NCI-H226 (cell line): ENCODE measurements at places on chromosomes 1 and 21.
A peak's percentile ranks its signal among the peaks of the same experiment; 100 is the strongest.

GRCh38 chr1:27811741-27812500 lies 18.7 kb upstream of the PPP1R8 start:
- no peak for DNase-seq

DNA sequence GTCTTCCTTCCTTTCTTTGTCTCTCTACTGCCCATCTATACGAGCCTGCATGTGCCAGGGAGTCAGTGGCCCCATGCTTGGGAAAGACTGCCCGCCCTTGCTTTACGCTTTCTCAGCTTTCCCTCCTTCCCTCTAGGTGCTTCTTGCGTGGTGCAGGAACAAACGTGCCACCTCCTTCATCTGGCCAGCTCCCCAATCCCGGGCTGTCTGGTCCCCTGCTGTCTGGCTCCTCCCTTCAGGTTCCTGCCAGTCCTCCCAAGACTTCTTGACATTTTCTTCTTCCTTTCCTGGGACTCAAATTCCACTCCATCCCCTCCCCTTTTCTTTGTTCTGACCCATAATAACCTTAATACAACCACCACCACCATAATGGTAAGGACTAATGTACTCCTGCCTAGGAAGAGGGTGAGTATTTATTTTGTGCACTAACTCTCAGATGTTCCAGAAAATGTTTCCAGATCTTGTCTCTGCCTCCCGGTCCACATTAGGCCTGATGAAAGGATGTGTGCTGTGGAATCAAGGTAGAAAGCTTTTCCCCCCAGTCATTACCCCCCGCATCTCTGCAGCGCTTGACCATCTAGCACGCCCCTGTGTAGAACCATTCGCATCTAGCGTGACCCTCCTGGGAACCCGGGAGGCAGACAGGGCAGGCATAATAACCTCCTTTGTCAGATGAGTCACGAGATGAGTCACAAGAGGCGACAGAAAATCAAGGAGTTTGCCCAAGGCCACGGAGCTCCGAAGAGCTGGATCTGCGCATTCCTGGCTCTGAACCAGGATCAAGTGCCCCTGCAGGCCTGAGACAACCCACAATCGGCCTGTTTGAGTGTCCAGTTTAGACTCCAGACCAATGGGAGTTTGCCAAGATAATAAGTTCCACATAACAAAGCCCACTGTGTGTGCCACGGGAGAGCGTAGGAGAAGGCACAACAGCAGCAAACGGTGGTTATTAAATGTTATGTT lies 60.1 kb upstream of the NEK2 start:
- peak; percentile 22 for DNase-seq

GRCh38 chr1:193538003-193538354 lies 351.6 kb upstream of the B3GALT2 start:
- DNase-seq, result no peak

- peak; percentile 68 for DNase-seq
These were observed 44.4 kb downstream of the CACHD1 start for GRCh38 chr1:64514197-64514765.

DNA sequence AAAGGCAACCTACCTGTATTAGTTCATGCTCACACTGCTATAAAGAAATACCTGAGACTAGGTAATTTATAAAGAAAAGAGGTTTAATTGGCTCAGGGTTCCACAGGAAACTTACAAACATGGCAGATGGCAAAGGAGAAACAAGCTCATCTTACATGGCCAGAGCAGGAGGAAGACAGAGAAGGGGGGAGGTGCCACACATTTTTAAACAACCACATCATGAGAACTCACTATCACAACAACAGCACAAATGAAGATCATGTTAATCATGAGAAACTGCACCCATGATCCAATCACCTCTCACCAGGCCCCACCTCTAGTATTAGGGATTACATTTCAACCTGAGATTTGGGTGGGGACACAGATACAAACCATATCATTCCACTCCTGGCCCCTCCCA lies 90.6 kb upstream of the KCTD3 start:
- peak; percentile 24 for DNase-seq

DNA sequence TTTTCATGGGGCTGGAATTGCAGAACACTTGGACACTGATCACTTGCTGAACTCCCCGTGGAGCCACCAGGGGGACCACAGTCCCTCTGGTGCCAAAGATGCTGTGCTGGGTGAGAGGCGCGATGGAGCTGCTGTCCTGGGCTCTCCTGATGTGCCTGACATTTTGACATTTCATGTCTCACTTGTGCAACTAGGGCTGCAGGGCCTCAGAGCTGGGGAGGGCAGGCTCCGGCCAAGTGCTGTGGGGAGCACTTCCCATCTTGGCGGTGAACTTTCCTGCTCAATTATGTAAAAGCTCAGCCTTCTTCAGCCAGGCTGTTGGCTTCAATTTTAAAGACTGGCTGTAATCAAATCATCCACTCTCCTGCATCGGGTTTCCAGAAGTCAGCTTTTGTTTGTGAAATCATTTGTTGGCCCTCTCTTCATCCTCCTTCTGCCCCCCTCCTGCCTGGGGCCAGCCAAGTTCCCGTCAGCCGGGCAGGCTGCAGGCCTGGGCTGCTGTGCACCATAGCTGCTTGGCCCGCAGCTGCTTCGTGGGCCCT lies 36.8 kb downstream of the KCNAB2 start:
- no peak for DNase-seq

- DNase-seq, result no peak
These were observed 132.8 kb downstream of the CLIC6 start for GRCh38 chr21:34801519-34802132.

- DNase-seq, result no peak
These were observed 58.7 kb downstream of the ACP6 start for GRCh38 chr1:147611586-147611985.

DNA sequence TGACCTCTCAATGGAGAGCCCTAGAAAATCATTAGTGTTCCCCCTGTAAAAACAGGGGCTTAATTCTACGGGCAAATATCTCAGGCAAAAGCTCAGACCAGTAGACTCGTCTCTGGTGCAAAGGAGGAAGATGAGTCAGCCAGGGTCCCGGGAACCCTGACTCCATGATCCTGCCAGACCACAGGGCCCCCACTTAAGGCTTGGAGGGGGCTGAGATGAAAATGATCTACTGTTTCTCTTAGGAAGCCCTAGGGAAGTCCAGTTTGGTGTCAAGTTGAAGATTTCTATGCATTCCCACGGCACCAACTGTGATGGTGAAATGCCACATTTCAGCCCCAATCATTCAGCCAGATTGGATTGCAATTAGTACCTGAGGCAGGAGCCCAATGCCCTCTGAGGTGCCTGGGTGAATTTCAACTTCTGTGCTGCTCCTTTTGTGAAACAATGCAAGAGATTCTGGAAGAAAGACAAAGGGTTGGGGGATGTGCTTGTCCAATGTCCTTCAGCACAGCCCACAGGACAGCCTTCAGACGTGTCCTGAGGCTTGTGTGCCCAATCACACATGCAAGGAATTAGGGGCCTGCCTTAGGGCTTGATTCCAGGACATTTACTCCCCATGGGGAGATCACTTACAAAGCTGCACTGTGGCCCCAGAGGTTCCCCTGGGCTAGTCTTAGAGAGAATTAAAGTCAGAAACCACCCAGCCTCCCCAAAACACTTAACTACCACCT lies 18.1 kb downstream of the NAV1 start:
- no peak for DNase-seq

- DNase-seq, result peak; percentile 53
These were observed 29.8 kb upstream of the ZBTB21 start for GRCh38 chr21:42039911-42040351.

DNA sequence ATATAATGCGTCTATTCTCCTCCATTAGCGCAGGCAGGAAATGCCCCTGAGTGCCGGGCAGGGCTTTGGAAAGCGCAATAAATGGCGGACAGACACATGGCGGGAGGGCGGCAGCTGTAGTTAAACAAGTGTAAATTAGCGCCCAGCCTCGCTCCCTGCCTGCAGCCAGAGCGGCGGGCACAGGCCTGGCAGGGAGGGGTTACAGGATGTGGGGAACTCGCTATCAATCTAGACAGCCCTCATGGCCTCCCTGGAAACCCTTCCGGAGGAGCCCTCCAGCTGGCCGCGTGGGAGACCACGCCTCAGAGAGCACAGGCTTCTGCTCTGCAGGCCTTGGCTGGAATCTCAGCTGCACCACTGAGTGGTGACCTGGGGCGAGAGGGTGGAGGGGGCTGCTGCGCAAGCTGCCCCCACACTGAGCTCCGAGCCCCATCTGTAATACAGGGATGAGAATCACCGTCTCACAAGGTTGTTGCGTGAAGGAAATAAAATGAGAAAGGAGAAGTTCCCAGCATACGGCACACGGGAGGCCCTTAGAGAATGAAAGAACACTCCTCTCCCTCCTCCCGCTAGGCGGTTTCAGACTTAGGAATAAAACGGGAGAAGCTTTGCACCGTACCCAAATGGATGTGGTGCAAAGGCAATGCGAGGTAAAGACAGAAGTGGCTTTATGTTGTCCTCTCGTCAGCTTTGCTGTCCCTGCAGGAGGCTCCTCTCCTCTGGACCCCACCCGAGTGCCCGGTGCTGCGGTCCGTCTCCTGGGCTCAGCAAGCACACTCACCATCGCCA lies 167.2 kb upstream of the POU3F1 start:
- no peak for DNase-seq

DNA sequence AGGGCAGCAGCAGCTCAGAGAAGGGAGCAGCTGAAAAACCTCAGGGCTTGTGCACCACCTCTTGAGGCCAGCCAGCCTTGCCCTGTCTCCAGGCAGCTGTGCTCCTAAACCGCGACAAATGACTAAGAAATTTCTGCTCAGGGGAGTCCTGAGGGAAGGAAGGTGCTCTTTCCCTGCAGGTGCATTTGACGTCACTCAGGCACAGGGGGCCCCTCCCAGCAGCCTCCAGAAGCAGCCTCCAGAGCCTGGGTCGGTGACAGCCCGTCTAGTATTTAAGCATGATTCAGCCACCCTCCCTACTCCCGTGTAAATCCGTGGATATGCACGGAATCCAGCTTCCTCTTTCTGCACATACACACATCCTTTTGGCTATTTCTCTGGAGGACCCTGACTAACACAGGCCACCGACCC lies 560.5 kb downstream of the KIF26B start:
- peak; percentile 86 for DNase-seq

- no peak for DNase-seq
These were observed 413 bp downstream of the UBL4B start for GRCh38 chr1:110112656-110113055.

DNA sequence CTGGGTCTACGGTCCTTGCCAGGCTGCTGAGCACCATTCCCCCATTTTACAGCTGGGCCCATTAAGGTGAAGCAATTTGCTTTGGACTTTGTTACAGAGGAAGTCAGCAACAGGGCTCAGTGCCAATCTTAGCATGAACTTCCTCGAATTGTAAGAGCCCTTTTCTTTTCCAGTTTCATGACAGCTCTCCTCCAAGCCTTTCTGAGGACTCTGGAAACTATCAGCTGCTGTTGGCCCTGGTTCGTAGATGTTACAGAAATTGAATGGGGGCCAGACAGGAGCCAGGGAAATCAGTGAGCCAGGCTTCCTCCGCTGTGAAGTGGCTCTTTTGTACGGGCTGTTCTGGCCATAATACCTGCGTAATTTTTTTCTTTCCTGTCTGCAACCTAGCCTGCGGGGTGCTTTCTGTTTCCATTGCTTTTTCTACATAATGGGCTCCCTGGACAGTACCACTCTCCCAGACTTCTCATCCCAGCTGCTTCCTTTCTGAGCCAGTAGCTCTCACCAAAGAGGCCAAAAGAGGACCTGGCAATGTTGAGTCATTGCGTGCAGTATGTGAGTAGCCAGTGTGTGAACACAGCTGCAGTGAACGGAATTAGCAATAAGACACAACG lies 386.3 kb downstream of the DISC1 start:
- no peak for DNase-seq

- no peak for DNase-seq
These were observed 50.6 kb downstream of the NRIP1 start for GRCh38 chr21:15014221-15014620.

DNA sequence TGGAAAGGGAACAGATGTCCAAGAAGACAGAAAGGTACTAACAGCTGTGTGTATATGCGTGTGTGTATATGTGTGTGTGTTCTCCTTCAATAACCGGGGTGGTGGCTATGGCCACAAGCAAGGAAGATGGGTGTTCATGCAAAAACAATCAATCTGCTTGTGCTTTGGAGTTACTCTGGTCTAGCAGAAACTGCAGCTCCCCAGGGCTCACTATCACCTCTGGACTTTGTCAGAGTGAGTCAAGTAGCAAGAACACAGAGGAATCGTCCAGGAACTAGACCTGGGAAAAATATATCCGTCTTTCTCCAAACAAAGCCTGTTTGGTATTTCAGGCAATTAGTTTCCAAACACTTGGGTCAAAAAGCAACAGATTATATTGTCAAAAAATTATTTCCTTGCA lies 68.6 kb downstream of the GNG12 start:
- DNase-seq, result no peak

DNA sequence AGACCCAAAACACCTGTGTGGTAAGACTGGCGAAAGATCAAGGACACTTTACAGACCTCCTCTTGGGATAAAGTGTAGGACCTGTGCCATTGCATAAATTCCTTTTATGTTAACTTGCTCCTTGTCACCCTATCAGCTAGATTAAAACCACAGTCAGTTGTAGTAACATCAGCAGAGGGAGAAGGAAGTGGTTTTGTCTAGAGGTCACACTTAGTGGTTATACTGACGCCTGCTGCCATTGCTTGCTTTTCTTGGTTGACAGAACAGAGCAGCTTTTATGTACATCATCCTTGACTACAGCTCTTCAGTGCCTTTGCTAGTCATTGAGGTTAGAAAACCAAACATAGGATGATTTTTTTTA lies 101.4 kb downstream of the PBX1 start:
- DNase-seq, result peak; percentile 16

DNA sequence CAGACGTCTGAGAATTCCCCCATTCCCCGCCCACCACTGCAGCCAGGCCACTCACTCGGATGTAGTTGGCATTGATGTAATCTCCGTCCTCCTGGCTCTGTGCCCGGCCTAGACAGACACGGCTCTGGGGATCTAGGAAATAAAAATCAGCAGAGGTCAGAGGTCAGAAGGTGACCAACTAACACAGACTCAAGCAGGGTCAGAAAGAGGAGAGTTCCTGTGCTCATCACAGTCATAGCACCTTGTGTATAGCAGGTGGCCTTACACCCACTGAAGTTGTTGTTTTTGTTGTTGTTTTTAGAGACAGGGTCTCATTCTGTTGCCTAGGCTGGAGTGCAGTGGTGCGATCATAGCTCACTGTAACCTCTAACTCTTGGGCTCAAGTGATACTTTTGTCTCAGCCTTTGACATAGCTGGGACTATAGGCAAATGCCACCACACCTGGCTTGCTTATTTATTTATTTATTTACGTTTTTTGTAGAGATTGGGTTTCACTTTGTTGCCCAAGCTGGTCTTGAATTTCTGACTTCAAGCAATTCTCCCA lies 4.9 kb downstream of the PTPN7 start:
- DNase-seq, result peak; percentile 49

DNA sequence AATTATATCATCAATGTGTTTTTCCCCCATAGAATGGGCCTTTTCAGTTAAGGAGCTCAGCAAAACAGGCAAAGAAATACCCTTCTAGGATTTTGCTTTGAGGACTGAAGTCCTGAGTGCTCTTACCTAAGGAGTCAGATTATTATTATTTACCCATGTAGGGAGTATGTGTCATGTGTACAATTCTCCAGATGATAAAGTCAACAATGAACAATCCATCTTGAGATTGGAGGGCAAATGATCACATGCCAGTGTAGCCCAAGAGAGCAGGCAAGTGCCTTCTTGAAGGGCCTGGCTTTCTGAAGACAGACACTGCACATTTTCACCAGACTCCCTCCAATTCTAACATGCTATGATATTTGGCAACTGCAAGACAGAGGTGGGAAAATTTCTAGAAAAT lies 159.7 kb downstream of the PCNX2 start:
- no peak for DNase-seq
